ENCODE measurements at places on chromosomes 2 and 18. TPM values are rescaled to one million over a fixed set of nuclear protein-coding genes. Genes with fewer than 3 reads are reported as not detected.

The ZBTB7C gene
- total RNA-seq = not detected

The ASXL3 gene
- total RNA-seq = not detected

The COPS7B gene
- 47.5 TPM for total RNA-seq

DNA sequence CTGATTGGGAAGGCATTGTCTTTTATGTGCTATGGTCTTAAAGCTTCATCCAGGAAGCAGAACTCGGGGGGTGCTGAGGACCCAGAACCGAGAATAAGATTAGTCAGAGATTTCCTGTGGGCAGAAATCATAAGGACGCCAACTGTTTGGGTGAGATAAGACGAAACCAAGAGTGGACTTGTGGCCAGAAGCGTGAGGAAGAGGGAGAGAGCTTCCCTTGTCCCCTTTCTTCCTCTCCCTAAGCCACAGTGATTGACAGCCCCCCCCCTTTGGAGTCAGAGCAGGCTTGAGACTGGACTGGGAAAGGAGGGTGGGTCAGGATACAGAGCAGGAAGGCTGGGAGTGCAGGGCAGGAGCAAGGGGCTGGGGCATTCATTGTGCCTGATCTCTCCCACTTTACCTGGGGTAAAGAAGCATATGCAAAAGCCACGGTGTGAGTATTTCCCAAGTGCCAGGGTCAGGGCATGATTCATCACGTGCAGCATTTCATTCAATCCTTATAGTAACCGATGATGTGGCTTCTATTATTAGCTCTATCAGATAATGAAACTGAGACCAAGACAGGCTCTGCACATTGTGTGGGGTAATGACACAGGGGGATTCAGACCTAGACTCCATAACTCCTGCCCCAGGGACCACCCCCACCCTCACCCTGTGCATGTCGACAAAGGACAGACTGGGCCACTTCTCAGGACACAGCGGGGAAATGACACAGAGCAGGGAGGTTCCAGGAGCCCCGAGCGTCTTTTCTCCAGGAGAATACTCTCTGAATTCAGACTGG lies 3.0 kb upstream of the IL1RN start:
- DNase-seq = no peak
- peak overlapping the region; percentile 0 for H3K4me3 ChIP-seq
- H3K27ac ChIP-seq = no peak overlapping the region
- H3K36me3 ChIP-seq = no peaks in the 10 kb centered on the region
- peaks cover 25% of the 10 kb centered on the region for H3K4me1 ChIP-seq
- peaks cover 16% of the 10 kb centered on the region for H3K27me3 ChIP-seq

GRCh38 chr18:49558356-49558755 lies 3.5 kb upstream of the LIPG start:
- H3K36me3 ChIP-seq = no peaks in the 10 kb centered on the region
- no peak overlapping the region for H3K4me3 ChIP-seq
- H3K4me1 ChIP-seq = peaks cover 27% of the 10 kb centered on the region
- H3K27me3 ChIP-seq = peaks cover 54% of the 10 kb centered on the region

DNA sequence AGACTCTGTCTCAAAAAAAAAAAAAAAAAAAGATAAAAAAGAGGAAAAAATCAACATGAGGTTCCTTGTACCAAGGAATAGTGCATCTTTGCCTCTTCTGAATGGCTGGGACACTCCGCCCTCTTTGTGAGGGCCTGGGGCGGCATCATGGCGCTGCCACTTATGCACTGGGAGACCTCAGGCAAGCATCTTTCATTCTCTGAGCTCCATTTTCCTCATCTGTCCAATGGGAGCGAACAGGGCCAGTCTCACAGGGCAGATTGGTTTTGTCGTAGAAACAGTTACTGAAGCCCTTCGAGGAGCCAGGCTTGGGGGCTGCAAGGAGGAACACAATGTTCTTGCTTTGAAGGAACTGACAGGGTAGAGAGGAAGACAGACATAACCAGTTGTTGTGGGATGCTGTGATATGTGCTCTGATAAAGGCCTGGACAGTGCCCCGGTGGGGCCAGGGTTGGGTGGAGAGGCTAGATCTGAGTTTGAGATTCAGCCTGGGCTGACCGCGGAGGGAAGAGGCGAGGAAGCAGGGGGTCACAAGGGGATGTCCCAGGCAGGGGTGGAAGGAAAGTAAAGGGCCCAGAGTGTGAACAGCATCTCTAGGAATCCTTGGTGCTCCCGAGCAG lies 14.1 kb downstream of the ZFP36L2 start:
- H3K4me1 ChIP-seq = peaks cover 38% of the 10 kb centered on the region
- DNase-seq = no peak
- no peaks in the 10 kb centered on the region for H3K36me3 ChIP-seq
- H3K4me3 ChIP-seq = no peak overlapping the region

All from activated CD8-positive, alpha-beta T cell treated with anti-CD3 and anti-CD28 coated beads, Interleukin-2, amount 10 ng/mL, durations not matched to agents 7 days and 5 days (primary cell).